ENCODE measurements at places on chromosomes 5 and 9.

DNA sequence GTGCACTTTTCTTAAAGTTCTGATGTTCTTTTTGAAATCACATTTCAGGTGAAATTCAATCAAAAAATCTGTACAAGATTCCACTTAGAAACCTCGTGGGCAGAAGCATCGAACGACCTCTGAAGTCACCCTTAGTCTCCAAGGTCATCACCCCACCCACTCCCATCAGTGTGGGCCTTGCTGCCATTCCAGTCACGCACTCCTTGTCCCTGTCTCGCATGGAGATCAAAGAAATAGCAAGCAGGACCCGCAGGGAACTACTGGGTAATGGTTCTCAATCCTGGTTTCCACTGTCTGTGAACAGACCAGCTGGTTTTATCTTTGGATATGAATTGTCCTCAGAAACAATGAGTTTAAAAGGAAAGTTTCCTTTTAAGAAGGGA lies 8.1 kb upstream of the SLC2A8 start:
- DNase-seq: no peak

GRCh38 chr9:106929471-106930177 lies 66.7 kb downstream of the ZNF462 start:
- no peak for DNase-seq

DNA sequence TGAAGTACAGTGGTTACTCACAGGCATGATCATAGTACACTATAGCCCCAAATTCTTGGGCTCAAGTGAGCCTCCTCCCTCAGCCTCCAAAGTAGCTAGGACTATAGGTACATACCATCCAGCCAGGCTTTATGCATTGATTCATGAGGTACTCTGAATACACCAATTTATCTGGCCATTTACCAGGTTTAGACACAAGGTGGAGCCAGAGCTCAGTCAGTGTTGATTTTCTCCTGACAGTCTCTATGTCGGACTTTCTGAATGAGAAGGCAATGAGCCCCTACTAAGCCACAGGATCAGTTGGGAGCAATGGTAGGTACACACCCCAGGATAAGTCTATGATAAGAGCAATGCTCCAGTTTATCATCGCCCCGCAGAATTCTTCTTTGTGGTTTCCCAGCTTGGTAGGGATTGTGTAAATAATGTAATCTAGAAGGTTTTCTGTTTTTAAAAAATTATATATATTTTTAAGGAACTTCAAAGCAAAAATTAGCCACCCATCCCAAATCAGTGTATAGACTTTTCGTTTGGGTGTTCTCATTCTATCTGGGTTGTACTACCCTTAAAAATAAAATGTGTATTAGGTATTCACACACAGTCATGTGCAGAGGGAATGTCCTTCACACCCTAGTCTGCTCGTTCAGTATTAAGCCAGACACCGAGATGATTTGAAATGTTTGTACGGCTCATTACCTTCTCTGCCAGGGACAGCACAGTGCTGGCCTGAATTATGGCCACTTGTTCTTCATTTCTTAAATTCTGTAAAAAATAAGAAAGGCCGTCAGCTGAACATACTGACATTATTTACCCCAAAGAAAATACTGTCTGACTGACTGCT lies 118.4 kb upstream of the DPYSL3 start:
- peak; percentile 28 for DNase-seq

DNA sequence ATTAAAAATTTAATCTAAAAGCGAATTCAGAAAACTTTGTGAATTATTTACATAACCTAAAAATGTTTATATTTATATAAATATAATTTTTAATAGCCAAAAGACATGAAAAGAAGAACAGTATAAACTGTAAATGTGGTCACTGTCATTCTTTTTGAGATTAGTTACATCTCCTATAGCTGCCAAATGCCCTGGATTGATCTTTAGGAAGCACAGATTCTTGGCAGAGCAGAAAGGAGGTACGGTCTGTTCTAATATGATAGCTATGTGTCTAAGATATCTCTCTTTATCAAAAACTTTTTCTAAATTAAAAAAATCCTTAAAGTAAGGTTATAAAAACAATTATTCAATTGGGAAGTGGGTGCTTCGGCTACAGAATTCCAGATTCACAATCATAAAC lies 151.0 kb downstream of the LPAR1 start:
- DNase-seq: no peak

- DNase-seq: no peak
Measured at GRCh38 chr9:136228107-136228875, 17.3 kb downstream of the QSOX2 start.

DNA sequence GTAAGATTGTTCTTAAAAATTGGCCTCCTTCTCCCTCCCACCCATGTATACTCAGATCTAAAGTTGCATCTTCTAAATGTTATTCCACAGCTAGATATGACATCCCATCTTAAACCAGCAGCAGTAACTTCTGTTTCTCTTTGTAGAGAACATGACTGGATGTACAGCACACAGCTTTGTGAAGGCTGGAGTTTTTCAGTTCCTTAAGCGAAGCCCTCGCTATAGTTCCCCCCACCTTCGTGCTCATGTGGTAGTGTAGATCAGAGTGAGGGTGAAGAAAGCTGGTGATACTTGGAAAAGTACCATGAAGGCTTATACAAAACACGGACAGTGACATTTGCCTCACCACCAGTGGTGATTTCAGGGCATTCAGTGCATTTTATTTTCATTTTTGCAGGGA lies 137.5 kb downstream of the MAT2B start:
- no peak for DNase-seq

- DNase-seq: no peak
Measured at GRCh38 chr5:115320006-115320405, 23.6 kb upstream of the CCDC112 start.

- no peak for DNase-seq
Measured at GRCh38 chr9:120393386-120394057, 186.4 kb downstream of the CDK5RAP2 start.

- DNase-seq: no peak
Measured at GRCh38 chr9:116175614-116176013, 22.0 kb downstream of the PAPPA start.

DNA sequence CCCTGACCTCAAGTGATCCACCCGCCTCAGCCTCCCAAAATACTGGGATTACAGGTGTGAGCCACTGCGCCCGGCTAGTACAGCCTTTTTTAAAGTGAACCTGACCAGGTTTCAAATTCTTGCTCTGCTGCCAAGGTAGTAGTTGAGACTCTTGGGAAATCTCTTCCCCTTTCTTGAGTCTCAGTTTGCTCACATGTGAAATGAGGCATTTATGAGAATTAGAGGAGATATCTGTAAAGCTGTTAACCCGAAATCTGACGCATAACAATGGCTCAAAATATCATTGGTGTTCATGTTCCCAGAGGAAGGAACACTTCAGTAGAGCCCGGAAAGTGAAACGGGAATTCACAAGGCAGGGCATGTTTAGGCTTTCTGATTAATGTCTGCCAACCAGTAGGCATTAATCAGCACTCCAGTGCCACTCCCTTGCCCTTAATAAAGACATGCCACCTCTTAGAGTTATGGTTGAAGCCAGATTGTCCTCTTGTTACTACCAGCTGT lies 1.5 kb downstream of the ARPC5L start:
- DNase-seq: no peak

DNA sequence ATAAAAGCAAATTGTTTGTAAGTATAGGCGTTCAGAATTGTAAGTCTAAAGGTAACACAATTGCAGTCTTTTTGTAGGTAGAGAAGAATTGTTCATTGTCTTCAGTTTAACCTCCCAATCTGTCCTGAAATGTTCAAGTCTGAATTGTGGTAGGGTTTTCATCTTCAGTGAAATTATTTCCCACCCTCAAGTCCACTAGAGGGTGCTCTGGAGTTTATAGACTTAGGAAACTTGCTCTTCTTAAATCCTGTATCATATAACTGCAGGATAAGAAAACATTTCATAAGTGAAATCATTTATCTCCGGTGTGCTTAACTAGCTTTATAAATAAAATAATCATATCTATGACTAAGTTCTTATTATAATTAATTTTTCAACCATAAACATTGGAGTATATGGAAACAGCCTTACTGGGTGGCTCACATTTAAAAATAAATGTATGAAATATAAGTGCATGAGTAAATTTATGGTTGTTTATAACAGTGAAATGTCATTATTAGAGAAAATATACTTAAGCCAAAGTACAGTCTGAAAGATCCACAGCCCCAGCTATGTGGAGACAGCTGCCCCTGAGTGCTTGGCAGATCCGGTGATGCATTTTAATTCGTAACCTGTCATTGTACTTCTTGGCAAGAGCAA lies 182.4 kb upstream of the OTULINL start:
- DNase-seq: no peak

DNA sequence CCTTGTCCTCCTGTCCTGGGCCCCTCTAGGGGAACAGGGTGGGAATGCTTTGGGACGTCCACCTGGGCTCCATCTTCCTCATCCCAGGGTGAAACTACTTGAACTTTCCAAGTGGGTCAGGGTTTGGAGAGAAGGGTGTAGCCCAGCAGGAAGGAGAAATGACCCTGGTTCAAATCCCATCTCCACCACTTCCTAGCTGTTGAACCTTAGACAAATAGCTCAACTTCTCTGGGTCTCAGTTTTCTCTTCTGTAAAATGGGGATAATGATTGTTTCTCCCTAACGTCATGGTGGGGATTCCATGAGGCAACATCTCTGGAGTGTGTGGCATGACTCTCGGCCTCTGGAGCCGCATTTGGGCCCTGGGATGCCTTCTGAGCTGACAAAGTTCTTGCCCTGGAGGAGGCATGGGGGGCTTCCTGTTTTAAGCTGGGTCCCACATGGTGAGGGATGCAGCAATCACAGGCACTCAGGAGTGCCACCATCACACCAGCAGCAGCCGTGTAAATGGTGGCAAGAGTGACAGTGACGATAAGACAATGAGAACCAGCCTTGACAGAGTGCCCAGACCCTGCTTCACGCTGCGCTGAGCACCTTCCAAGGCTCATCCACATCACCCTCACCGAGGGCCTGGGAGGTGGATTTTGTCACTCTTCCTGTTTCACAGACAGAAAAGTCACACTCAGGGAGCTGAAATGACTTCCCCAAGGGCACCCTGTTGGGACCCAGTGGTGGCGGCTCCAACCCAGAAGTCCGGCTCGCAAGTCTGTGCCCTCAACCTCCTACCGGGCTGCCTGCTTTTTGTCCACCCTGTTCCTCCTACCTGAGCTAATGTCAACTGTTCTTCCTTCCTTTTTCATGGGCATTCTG lies 69.5 kb upstream of the IER5L start:
- no peak for DNase-seq

DNA sequence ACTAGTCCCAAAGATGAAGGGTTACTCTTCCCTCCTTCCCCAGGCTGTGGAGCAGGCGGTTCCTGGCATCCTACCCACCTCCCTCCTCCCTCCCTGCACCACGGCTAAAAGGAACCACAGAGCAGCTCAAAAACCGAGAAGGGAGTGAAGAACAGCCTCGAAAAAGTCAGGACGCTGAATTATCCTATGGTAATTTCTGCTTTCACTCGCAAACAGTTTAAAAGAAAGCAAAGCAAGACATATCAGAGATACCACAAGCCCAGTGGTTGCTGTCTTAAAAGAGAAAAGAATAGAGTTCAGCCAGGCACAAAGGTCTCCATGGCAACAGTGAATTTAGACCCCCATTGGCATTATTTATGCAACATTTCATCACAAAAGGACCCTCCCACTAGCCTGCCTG lies 315.4 kb downstream of the CTNND2 start:
- DNase-seq: no peak

DNA sequence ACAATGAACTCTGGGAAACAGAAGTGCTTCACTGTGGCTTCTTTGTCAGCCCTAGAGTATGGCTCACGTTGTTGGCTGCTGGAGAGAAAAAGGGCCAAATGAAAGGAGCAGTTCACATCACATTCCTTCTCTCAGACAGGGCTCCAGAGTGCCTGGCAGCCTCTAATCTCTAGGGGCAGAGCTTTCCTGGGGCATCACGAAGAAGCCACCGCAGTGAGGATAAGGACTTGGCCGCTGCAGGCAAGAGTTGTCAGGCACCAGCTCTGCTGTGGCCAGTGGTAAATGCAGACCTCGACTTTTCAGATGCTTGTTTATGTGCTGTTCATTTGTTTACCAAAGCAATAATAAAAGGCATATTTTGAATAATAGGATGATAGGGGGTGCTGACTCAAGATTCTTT lies 227.2 kb downstream of the ICE1 start:
- no peak for DNase-seq

- no peak for DNase-seq
Measured at GRCh38 chr9:101569741-101570501, 24.8 kb downstream of the PPP3R2 start.

- DNase-seq: no peak
Measured at GRCh38 chr5:149157330-149157729, 16.0 kb downstream of the ABLIM3 start.

GRCh38 chr9:127347831-127348776 lies 48.9 kb upstream of the SLC2A8 start:
- no peak for DNase-seq
